Fibroblast of lung (primary cell): ENCODE measurements at places on chromosomes 5 and 9. TPM values are rescaled to one million over a fixed set of nuclear protein-coding genes. Genes with fewer than 3 reads are reported as not detected.
A peak's percentile ranks its signal among the peaks of the same experiment; 100 is the strongest.

The STRBP gene
- 3.3 and 4.3 TPM in 2 replicates for polyA plus RNA-seq

The FGF1 gene
- 6.9 and 17.7 TPM in 2 replicates for polyA plus RNA-seq

The PCDHB5 gene
- polyA plus RNA-seq = 0.60 and 1.1 TPM in 2 replicates

The LEAP2 gene
- polyA plus RNA-seq = 0.30 and 0.50 TPM in 2 replicates

The NRARP gene
- 0.07 TPM in 2 replicates for polyA plus RNA-seq

The FOXD1 gene
- 7.4 and 8.7 TPM in 2 replicates for polyA plus RNA-seq

The IL31RA gene
- 0.28 and 2.2 TPM in 2 replicates for polyA plus RNA-seq

The LCN1 gene
- not detected in 2 replicates for polyA plus RNA-seq

The ACTBL2 gene
- 0.03 and 0.11 TPM in 2 replicates for polyA plus RNA-seq

The PURA gene
- 4.9 and 8.0 TPM in 2 replicates for polyA plus RNA-seq

The PCDHA7 gene
- polyA plus RNA-seq = 0.10 and 2.5 TPM in 2 replicates

The SPATA31C1 gene
- polyA plus RNA-seq = not detected in 2 replicates

The TEX48 gene
- polyA plus RNA-seq = not detected in 2 replicates

The SLC12A7 gene
- polyA plus RNA-seq = 2.7 and 2.9 TPM in 2 replicates

DNA sequence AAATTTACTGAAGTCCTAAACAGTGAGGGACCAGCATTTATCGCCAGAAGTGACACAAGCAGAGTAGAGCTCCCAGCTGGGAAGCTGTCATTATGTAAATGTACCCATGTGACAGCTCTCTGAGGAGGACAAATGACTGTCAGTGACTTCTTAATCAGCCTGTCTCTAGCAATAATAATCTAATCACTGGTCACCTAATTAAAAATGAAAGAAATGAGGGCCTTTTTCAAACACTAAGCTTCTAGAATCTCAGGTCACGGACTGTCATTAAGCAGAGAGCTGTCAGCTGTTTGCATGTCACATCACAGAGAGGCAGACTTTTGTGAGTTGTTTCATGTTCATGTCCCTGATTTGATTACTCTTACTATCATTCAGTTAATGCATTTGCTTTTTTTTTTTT lies 77.9 kb upstream of the FBXL17 start:
- DNase-seq = no peak

DNA sequence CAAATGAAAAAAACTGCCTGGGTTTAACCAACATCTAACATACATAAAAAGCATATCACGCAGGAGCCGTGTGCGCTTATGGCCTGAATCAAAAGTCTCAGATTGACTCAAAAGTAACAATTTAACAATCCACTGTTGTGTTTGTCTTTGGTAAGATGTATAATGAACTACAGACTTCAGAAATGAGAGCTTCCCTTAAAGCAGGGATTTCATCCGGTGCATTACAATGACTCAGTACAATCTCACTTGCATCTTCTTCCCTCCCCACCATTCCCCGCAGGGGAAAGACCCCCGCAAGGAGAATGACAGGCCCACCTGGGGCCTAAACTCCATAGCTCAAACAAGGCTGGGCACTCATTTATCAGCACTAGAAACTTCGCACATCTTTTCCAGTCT lies 1.4 kb downstream of the ZFR start:
- DNase-seq = peak; percentile 47

DNA sequence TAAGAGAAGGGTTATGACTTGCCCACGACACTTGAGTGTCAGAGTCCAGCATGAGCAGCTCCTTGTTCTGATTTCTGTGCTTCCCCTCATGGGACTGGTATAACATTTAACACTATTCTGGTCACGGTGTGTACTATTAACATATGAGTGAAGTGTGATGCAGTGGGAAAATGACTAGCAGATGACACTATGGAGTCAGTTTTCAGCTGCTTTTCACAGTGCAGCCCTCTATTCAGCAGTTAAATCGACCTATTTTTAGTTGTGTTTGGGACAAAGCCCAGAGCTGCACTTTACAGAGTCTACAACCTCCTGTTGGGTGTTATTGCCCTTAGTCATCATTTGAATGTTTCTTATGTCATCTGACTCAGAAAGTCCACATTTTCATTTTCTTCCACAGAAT lies 59.1 kb downstream of the CHSY3 start:
- DNase-seq = peak; percentile 95

- DNase-seq = no peak
Measured at GRCh38 chr9:90095682-90096081, 490.9 kb downstream of the GADD45G start.

DNA sequence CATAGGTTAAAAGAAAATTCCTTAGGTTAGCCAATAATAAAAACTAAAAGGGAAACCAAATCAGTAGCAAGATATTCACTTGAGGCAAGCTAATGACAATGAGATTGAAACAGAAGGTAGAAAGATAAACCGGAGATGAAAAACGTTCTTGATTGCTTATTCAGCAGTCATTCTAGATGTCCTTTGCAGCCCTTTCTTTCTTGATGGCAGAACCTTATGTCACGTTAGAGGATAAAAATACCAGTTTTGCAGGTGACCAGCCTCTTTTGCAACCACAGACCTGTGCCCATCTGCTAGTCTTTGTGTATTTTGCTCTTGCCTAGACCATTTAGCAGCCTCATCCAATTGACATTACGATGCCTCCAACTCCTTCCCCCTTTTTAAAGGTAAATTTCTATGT lies 337.8 kb downstream of the DMAC1 start:
- DNase-seq = no peak

GRCh38 chr9:115385383-115386122 lies 267.6 kb upstream of the TNC start:
- DNase-seq = no peak

DNA sequence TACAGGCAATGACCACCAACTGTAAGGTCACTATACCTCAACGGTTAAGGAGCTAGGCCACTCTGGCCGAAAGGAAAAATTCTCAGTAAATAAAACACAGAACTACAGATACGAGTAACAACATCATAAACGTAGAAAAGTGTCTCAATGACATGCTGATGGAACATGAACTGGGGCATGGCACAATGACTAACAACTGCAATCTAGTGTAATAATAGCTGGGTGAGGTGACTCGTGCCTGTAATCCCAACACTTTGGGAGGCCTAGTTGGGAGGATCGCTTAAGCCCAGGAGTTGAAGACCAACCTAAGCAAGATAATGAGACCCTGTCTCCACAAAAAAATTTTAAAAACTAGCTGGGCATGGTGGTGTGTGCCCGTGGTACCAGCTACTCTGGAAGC lies 9.8 kb upstream of the RAPGEF6 start:
- DNase-seq = no peak

DNA sequence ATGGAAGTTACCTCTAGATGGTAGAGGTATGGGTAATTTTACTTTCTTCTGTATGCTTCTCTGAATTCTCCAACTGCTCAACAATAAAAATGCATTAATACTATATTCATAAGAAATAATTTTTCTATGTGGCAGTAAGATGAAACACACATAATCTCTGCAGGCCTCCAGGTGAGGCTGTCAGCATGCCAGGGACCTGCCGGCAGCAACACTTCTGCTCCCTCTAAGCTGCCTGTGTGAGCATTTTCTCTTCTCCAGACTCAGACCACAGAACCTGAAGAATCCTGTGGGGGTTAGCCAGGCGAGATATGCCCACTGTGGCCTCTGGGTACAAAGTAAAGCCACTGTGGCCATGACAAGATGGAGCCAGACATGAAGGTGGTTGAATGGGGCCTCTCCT lies 316.3 kb downstream of the EBF1 start:
- no peak for DNase-seq

GRCh38 chr9:110978516-110978915 lies 59.8 kb downstream of the LPAR1 start:
- no peak for DNase-seq

- DNase-seq = no peak
Measured at GRCh38 chr9:112120030-112120341, 55.1 kb downstream of the SUSD1 start.

GRCh38 chr5:159628703-159629102 lies 287.6 kb upstream of the ADRA1B start:
- DNase-seq = no peak

DNA sequence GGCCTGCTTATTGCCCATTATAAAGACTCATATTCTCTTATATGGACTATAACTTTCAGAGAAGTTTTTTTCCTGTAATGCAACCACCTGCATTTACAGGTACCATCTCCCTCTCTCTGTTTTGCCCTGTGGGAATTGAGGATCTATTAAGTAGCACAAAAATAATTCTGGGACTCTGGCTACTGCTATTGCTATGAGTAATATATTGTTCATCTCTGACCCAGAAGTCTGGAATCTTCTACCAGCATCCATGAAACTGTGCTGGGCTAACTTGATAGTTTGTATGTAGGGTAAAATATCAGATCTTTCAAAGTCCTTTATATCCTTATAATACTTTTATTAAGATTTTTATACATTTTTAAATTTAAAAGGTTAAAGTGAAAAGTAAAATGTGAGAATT lies 607.2 kb downstream of the EFNA5 start:
- peak; percentile 27 for DNase-seq

GRCh38 chr9:100466171-100466828 lies 6.6 kb upstream of the TMEFF1 start:
- peak; percentile 19 for DNase-seq

GRCh38 chr5:153784277-153784676 lies 254.4 kb downstream of the FAM114A2 start:
- no peak for DNase-seq

DNA sequence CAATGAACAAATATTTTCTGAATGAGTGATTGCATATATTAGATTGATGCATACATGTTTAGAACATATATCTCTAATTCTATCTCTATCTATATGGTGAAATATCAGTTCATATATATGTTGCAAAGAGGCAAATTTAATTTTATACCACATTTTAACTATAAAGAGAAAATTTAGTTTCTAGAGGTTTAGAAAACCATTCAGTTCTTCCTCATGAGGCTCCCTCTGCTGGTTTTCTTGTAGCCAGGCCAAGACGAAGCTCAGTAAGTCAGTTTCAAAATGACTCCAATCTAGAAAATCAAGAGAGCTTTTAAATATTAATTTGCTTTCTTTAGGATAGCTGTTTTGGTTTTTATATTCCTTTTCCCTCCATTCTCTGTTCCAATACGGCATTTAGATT lies 312.1 kb downstream of the TMEM232 start:
- DNase-seq = peak; percentile 19

GRCh38 chr5:141778683-141779082 lies 96.7 kb upstream of the ARAP3 start:
- DNase-seq = peak; percentile 11

GRCh38 chr9:17752021-17752420 lies 173.2 kb downstream of the SH3GL2 start:
- DNase-seq = no peak

- no peak for DNase-seq
Measured at GRCh38 chr5:89929173-89929572, 480.4 kb downstream of the CETN3 start.

DNA sequence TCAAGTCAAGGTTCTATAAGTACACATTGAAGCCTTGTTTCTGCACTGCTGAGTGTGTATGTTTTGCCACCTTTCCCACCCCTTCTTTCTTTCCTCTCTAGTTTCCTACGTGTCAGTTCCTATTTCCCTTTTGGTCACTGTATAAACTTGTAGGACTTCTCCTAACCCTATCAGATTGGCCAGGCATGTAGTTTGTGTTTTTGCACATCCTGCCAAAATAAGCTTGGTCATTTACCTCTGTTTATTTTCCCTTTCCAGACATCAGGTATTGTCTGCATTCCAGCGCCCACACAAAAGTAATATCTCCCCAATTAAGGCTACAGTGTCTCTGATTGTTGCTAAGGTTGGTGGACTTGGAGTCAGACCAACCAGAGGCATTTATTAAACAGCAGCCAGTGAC lies 252.9 kb upstream of the MPDZ start:
- DNase-seq = no peak

DNA sequence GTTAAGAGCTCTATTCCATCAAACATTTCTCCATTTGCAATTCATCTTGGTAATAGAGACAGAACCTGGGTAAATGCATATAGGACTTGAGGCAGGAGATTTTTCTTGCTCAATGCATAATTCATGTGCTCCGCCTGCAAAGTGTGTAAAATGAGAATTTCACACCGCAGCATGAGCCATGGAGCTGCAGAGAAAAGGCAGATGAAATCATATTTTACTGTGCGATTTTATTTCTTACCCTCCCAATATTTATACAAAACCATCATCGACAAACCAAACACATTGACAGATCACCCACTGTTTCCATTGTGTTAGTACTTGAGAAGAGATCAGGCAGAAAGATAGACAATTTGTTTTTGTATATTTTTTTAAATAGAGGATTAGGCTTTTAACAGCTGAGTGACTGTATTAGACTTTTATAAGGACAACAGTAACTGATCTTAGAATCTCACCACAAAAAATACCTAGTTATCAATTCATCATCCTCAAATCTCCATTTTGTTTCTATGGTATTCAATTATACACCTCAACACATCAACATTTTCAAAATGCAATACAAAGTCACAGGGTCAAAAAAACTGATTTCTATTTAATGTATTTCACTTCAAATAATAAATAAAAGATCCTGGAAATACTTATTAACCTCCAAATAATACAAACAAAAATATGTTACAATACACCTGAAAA lies 191.1 kb downstream of the AP3B1 start:
- DNase-seq = no peak

- peak; percentile 53 for DNase-seq
Measured at GRCh38 chr9:121863955-121864354, 212.5 kb downstream of the DAB2IP start.

- DNase-seq = no peak
Measured at GRCh38 chr9:89657295-89657694, 52.5 kb downstream of the GADD45G start.

DNA sequence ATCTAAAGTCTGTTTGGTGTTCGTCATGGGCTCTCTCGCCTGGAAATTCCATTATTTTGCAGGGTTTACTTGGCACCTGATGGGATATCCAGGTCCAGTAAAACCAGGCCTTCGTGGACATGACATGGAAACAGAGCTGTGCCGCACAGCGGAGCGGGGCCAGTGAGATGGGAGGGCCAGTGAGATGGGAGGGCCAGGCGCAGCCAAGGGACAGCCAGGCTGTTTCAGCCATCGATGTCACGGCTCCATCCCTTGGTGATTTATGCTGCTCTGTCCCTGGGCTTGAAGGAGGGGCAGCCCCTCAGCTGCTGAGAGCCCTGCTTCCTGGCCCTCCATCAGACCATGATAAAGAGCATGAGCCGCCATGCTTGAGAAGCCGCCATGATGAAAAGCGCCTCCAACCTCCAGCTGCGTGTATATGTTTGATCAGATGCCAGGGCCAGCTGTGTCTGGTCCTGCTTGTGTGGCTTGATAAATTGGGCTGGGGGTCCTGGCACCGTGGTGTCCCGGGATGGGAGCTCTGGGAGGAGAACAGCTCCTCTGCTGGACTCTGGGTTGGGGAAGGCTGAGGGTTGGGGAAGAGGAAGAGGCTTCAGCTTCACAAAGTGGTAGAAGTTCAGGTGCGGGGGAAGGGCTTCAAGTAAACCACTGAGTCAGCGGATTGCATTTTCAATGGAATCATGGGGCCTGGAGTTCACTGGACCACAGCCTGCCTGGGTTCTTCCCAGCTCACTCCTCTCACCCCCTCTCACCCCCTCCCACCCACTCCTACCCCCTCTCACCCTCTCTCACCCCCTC lies 6.1 kb upstream of the COL5A1 start:
- DNase-seq = no peak
